ENCODE measurements at places on chromosomes 3 and 15.

DNA sequence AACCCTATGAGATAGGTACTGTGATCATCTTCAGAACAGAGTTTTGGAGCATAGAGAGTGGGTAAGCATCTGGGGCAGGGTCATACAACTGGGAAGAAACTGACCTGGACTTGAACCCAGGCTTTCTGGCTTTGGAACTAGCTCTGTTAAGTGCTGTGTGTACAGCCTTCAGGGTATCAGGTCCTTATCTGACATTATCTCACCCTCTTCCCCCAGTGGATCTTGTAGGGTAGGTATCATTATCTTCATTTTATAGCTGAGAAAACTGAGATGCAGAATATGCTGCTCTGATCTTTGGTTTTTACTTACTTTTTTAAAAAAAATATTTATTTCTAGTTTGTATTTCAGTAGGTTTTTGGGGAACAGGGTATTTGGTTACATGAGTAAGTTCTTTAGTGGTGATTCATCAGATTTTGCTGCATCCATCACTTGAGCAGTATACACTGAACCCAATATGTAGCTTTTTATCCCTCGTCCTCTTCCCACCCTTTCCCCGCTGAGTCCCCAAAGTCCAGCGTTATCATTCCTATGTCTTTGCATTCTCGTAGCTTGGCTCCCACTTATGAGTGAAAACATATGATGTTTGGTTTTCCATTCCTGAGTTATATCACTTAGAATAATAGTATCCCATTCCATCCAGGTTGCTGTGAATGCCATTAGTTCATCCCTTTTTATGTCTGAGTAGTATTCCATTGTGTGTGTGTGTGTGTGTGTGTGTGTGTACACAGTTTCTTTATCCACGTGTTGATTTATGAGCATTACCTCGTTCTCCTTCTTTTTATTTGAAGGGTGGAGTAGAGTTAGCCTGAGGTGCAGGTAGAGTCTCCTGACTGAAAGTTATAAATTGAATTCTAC is 271.2 kb downstream of the PTPRG start:
- no peak for DNase-seq

- peak; percentile 58 for DNase-seq
Measured at GRCh38 chr3:33658991-33659848, 58.8 kb downstream of the CLASP2 start.

DNA sequence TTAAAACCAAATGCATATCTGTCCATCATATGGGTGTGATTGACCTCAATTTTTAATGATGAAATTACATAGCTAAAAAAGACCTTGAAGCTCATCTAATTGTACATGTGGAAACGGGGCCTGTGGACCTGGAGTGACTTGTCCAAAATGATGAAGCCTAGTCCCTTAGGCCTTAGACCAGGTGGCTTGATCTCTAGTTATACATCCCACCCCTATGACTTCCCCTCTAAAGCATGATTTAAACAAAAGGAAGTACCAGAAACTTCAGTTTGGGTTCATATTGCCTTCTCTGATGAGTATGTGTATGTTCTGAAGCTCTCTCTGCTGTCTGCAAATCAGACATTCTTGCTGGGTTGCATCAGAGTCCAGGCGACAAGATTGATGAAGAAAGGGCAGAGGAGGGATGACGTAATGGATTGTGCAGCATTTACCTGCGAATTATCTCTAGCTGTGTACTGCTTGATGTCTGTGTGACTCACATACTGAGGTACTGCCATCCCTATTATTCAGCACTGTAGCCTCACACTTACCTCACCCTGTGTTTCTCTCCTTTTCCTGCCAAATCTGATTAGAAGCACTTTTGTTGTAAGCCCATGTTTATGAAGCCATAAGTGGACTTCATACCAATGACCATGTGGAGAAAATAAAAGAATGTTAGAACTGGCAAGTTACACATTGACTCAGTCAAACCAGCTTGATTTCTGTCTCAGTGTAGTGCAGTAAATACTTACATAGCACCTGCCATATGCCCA is 111.5 kb downstream of the FILIP1L start:
- DNase-seq: peak; percentile 91

DNA sequence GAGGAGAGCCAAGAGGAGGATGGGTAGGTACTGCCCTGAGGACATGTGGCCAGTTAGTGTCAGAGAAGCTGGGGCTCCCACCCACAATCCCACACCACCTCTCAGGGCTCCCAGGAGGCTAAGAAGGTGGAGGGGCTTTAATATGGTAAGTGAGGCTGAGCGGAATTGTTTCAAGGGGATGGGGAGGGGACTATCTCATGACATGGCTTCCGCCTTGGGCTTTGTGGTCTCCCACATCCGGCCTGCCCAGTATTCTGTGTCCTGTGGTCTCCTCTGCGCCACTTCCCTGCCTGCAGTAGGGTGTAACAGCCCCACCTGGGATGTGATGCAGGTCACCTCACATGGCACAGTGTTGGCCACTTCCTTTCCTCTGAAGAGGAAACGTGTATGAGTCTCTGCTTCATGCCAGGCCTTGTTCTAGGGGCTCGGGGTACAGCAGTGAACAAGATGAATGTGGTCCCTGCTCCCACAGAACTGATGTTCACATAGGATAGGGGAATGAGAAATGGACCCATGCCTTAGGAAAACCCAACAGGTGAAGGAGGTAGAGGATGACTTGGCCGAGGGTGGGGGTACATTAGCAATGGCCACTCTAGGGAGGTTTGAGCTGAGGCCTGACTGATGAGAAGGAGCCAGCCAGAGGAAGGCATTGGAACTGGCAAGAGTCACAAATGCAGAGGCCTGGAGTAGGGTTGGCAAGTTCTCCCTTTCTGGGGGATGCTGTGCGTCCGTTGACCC is 3.2 kb downstream of the NEIL1 start:
- DNase-seq: no peak

GRCh38 chr15:86333819-86334218 is 254.1 kb downstream of the AGBL1 start:
- DNase-seq: no peak

DNA sequence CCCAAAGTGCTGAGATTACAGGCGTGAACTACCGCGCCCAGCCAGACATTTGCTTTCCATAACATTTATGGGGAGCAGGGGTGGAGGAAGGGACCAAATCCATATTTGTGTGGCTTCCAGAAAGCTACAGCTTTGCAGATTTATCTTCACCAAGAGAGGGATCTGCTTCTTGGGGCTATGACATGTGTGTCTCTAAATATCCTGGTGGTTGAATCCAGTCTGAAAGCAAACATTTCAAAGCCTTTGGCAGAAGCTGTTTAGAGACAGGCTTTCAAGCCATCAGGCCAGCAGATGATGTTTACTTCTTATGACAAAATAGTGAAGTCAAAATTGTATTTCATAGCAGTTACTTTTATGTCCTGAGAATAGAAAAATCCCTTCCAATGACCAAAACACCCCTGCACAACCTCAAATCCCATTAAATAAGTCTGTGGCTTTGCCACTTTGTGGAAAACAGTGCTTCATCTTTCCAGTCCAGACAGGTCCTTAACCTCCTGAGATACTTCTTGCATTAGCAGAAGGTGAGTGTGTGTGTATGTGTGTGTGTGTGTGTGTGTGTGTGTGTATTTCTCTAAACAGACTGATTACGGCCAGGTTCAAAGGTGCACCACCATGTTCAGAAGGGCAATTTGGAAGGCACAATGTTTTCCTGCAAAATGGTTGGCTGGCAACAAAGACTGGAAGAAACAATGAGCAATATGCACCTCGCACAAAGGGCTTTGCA is 191.4 kb upstream of the LRIG1 start:
- no peak for DNase-seq

DNA sequence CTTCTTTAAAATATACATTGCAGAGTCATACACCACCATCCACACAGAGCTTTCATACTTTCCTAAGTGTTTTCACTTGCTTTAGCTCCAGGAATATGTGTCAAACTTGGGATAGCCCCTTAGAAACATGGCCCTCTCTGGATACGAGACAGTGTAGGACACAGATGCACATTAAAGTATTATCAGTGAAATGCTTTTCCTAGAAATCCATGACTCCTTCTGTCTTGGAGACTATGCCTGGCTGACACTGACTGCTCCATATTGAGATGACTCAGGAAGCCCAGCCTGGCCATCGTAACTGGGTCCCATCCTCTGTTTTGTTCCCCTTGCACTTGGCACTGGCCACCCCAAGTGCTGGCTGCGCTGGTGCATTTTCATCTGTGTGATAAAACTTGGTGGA is 204.8 kb downstream of the PDZRN3 start:
- DNase-seq: no peak

DNA sequence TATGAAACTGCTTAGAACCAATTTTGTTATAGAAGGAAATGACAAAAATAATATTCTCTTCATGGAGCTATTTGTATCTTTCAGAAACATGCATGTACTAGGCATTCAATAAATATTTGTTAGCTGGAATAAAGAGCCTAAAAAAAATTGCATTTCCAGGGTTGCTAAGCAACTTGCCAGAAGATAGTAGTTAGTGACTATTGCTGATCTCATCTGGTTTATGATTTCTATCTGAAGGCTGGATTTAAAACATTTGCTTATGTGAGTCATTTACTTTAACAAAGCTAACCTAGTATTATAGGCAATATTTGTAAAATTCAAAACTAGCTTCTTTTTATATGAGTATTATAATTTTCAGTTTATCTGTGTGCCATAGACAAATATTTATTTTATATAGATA is 78.3 kb downstream of the NAALADL2 start:
- peak; percentile 72 for DNase-seq

DNA sequence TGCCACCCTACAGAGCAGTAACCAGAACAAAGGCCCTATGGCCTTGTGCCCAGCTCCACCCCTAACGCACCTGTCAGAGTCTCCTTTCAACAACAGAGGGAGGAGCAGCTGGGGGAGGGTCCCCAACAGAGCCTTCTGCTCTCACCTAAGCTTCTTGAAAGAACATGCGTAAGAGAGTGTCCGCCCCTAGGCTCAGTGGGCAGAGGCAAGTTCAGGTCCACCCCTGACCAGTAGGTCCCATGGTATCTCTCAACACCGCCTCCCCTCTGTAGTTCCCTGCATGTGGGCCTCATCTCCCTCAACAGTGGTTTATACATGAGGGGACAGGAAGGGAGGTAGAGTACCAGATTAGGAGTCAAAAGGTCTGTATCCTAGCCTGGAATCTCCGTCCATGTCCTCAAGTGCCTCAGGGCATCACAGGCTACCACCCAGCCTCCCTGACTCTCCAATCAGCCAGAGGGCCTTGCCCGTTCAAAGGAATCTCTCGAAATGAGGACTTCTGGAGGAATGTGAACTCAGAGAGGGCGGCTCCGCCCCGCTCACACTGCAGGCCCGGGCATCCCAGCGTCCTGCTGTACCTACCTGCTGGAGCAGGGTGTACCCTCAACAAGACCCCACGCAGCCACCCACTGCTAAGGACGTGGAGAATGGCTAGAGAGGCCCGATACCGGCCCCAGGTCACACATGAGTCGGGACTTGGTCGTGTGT is 680 bp downstream of the POC1A start:
- DNase-seq: peak; percentile 30

DNA sequence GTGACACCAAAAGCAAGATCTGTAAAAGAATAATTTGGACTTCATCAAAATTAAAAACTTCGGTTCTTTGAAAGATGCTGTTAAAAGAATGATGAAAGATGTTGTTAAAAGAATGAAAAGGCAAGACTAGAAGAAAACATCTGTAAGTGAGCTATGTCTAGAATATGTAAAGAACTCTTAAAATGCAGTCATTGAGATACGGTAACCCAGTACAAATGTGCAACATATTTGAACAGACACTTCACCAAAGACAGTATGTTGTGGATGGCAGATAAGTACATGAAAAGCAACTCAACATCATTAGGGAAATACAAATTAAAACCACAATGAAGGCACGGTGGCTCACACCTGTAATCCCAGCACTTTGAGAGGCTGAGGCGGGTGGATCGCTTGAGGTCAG is 139.5 kb downstream of the LRIG1 start:
- peak; percentile 33 for DNase-seq

GRCh38 chr3:138400651-138401070 is 33.8 kb upstream of the ESYT3 start:
- no peak for DNase-seq

GRCh38 chr3:192915304-192915703 is 2.4 kb downstream of the MB21D2 start:
- DNase-seq: peak; percentile 68

DNA sequence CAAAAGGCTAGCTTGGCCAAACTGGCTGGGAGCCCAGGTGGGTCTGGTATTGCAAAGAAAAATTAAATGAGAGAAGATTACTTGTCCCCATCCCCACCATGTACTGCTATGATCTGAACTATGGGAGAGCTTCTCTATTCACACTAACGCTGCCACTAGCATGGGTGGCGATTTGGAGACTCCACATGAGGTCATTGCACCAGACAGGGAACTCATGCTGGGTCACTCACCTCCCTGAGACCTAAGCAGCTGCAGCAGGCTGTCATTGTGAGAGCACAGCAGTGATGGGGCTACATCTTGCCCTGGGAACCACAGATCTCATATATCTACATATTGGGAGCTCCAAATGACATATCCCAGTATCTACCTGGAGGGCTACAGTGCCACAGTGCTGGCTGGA is 36.3 kb upstream of the NECTIN3 start:
- no peak for DNase-seq

GRCh38 chr3:105466495-105467404 is 100.0 kb downstream of the ALCAM start:
- peak; percentile 33 for DNase-seq

GRCh38 chr3:28139967-28140634 is 101.3 kb upstream of the CMC1 start:
- no peak for DNase-seq

- DNase-seq: no peak
Measured at GRCh38 chr3:71416876-71417275, 166.7 kb downstream of the FOXP1 start.

GRCh38 chr3:154121701-154122551 is 736 bp downstream of the ARHGEF26 start:
- DNase-seq: peak; percentile 17
